H54 (cell line): ENCODE measurements at places on chromosomes 6 and 20.

- no peak for DNase-seq
Observed at GRCh38 chr6:131727868-131728267, 17.1 kb upstream of the CTAGE9 start.

DNA sequence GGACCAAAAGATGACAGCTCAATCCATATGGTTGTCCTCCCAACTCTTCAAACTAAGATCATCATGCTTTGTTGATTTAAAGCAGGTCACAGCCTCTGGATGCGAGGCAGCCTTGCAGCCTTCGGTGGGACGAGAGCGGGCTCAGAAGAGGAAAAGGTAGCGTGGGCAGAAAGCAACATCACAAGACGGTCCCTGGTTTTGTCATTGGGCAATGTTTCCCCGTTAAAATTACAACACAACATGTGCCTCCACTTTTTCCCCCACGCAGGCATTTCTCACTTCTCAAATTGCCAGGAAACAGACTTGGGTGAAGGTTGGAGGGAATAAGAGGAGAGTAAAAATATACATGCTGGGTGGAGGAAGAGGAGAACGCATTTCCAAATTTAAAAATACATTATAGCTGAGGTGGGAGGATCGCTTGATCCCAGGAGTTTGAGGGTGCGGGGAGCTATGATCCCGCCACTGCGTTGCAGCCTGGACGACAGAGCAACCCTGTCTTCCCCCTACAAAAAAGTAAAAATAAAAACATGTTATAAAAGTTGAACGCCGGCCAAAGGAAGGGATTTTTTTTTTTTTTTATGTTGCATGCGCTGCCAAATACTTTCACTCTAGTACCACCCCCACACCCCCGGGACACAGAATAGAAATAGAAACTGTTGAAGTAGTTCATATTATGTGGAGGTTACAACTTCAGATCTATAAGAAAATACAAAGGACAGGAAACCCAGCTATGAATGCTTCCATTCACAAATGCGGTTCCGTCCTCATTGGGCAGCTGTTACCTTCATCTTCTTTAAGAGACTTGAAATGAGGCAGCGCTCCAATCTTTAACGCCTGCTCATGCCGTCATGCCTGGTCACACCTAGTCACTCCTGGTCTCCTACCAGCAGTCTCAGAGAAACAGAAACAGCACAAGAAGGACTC lies 13.9 kb upstream of the NAA20 start:
- DNase-seq: no peak

GRCh38 chr6:150627585-150628025 lies 27.9 kb downstream of the PLEKHG1 start:
- no peak for DNase-seq

GRCh38 chr20:36313926-36314325 lies 7.8 kb downstream of the DLGAP4 start:
- DNase-seq: no peak

- peak; percentile 59 for DNase-seq
Observed at GRCh38 chr6:156953479-156954146, 176.4 kb downstream of the ARID1B start.

GRCh38 chr6:139017227-139017626 lies 11.3 kb upstream of the ABRACL start:
- DNase-seq: no peak

- no peak for DNase-seq
Observed at GRCh38 chr6:4032475-4032874, 46.5 kb downstream of the FAM217A start.

GRCh38 chr6:150987371-150987828 lies 121.9 kb downstream of the MTHFD1L start:
- DNase-seq: no peak

DNA sequence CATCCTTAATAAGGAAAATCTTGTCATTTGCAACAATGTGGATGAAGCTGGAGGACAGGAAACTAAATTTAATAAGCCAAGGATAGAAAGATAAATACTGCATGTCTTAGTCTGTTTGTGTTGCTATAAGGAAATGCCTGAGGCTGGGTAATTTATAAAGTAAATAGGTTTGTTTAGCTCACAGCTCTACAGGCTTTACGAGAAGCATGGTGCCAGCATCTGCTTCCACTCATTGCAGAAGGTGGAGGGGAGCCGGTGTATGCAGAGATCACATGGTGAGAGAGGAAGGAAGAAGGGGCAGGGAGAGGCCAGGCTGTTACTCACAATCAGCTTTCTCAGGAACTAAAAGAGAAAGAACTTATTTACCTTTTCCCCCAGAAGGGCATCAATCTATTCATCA lies 118.9 kb upstream of the SMLR1 start:
- DNase-seq: no peak

DNA sequence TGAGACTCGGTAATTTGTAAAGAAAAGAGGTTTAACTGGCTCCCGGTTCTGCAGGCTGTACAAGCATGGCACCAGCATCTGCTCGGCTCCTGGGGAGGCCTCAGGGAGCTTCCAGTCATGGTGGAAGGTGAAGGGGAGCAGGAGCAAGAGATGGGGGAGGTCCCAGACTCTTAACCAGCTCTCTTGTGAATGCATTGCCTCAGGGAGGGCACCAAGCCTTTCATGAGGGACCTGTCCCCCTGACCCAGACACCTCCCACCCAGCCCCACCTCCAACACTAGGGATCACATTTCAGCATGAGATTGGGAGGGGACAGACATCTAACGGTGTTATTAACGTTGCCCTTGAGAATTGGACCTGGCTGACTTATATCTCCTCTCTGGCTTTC lies 68.6 kb downstream of the PTPN1 start:
- DNase-seq: no peak

GRCh38 chr6:4402477-4402976 lies 267.2 kb upstream of the ECI2 start:
- peak; percentile 59 for DNase-seq

DNA sequence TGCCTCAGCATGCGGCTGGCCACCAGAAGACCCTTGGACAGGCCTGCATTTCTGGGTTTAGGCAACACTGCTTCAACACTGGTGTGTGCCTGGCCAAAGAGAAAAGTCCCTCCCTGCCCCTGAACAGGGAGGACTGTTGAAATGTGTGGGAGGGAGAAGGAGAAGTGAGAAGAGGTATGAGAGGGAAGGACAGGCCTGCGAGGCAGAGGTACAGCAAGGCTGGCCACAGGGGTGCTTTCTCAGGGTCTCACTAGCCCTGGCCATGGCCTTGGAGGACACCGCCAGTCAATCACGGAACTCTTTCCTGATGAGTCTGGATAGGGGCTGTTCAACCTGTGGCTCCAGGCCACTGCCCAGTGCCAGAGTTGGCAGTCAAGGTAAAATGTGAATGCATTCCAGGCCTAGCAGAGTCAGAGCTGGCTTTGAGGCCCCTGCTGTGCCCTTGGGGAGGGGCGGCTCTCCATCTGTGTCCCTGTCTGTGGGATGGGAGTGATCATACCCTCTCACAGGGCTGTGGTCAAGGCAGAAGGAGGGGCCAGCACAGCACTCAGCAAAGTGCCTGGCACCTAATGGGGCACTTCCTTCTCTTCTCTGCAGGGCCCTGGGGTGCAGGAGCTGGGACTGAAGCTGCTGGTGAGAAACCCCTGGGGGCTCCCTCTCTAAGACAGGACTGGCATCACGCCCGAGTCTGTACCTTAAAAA lies 43.2 kb upstream of the CDH22 start:
- DNase-seq: peak; percentile 38

DNA sequence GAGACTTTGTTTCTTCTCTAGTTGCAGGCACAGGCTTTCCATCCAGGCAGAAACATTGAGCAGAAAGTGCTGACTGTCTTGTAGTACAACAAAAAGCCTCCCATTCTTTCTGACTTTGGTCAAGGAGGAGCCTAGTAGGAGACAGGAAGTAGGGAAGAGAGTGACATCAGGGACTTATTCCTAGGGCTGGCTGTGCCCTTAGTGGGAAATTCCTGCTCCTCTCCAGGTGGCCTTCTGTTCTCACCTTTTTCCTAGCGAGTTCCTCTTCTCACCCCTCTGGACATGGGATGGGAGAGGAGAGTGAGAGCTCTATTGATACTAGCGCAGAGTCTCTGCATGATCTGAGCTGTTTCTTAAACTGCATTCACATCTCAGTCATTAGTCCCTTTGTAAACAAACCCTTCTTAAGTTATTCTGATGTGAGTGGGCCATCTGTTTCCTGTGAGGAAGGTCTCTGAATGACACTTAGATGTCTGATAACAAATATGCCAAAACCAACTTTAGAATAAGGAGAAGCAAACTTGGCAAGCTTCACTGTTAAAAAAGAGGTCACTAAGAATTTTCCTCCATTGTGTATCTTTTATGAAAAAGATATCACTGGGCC lies 455.0 kb downstream of the GJA1 start:
- no peak for DNase-seq

- no peak for DNase-seq
Observed at GRCh38 chr20:1446536-1446935, 20.1 kb downstream of the NSFL1C start.

DNA sequence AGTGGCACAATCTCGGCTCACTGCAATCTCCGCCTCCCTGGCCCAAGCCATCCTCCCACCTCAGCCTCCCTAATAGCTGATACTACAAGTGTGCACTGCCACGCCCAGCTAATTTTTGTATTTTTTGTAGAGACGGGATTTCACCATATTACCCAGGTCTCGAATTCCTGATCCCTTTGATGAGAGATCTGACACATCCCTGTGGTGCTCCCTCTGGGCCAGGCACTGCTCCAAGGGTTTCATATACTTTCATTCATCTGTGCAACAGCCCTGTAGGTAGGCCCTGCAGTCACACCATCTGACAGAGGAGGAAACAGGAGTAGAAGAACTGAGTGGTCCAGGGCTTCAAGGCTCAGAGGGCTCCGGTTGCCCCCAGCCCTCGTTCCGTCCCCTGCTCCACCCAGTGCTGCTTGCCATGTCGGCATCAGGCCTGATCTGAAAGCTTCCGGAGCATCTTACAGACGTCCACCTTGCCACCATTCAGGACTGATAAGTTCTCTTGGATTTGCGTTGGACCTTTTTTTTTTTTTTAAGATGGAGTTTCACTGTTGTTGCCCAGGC lies 3.3 kb downstream of the ZGPAT start:
- no peak for DNase-seq

GRCh38 chr6:142820338-142821051 lies 124.5 kb downstream of the HIVEP2 start:
- no peak for DNase-seq

DNA sequence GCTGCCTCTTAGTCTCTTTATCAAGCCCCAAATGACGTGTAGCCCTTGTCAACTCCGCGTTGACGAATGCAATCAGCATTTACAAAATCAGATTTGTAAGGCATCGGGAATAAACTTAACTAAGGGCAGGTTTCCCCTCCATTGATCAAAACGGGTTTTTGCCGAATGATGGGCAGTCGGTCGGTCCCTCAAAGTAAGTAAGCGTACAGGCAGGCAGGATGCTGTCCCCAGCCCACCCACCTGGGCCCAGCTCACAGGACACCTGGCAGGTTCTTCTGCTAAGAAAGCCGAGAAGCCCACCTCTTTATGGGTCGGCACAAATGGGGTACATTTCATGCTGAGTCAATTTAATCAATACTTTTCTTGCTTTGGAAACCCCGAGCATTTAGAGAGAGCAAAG lies 22.0 kb upstream of the MAFB start:
- no peak for DNase-seq

DNA sequence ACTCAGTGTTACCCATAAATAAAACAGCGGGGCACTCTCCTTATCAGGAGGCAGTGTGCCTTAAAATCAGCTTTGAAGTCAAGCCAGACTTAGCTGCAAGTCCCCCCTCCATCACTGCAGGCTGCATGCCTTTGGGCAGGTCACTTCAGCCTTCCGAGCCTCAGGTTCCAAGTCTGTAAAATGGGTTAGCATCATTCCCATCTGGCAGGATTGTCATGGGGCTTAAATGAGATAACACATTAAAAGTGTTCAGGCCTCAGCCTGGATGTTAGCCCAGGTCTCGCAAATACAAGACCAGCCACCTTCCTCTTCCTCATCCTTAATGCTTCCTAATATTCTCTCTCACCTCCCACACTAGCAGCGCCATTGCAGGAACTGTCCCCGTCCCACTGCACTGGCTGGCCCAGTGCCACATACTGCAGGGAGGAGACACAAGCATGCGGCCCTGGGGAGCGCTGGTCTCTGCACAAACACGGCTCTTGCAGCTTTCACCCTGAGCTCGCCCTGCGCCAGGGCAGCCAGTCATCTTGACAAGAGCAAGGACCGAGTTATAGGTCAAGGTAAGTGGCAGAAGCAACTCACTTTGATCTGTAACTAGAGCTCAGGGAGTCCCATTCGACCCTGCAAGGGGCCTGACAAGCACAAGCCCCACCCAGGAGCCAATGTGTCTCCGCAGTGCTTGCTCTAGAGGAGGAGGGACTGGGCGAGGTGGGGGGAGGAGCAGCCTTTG lies 564.6 kb upstream of the AGPAT4 start:
- DNase-seq: no peak

GRCh38 chr20:9935285-9935684 lies 96.4 kb upstream of the PAK5 start:
- DNase-seq: no peak

DNA sequence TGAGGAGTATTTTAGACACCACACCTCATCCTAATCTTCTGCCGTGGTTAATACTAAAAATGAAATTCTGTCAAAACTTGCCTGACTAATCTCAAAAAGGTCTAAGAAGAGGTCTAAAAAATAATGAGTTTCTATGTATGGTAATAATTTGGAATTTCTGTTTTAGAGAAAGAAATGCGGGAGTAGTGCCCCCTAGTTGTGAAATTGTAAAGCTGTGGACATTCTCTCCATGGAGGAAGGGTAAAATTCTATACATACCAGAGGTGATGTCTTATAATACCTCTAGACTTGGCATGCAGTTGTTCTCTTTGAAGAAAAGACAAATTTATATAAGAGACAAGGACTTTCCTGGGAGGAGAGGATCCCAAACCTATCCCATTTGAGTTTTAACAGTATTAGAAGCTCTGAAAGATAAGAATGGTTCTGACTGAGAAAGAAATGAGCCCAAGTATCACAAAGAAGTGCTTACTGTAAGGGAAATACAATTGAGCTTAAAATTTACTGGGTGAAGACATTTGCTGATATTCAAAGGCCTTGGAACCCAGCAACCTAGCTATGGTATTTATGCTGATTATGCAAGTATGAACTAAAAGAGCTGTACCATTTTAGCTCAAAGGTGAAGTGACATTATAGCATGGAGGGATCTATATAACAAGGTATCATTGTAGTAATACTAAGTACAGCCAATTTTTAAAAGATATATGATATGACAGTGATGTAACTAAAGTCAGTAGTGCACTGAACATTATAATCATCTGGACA lies 5.1 kb upstream of the EPHA7 start:
- no peak for DNase-seq

GRCh38 chr6:63529498-63529897 lies 42.8 kb upstream of the LOC128125822 start:
- no peak for DNase-seq

DNA sequence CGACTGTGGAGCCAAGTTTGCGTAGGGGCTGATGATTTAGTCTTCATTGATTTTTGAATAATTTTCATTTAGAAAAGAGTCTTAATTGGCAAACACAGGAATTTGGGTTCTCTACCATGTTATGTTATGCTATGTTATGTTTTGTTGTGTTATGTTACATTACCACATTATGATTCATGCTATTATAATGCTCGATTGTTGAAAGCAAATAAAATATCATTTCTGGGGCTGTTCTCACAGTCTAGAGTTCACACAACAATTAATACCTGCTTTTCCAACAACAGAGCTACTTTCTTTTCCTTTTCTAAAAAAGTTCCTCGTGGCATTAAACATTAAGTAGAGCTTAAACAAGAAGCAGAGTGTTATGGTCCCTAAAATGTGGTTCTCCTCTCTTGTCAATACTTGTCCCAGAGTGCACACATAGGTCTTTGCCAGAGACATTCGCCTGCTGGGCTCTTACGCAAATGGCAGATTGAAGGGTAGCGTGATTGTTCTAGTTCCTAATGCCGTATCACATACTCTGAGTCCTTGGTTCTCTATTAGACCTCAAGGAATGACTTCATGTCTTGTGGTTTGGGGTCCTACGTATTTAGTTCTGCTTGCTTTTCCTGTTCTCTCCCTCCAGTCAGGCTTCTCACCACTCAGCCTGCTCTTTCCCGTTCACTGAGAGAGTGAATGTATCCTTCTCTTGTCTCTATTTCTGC lies 370.3 kb downstream of the CD109 start:
- DNase-seq: no peak
